ENCODE measurements at places on chromosomes 12 and 14. TPM values are rescaled to one million over a fixed set of nuclear protein-coding genes. Genes with fewer than 3 reads are reported as not detected.

The FAM186B gene
- 0.51 TPM for polyA plus RNA-seq

- DNase-seq: no peak
Observed at GRCh38 chr12:72141381-72141780, 130.8 kb upstream of the TRHDE start.

The PRKD1 gene
- 0.90 TPM for polyA plus RNA-seq

The WNT1 gene
- polyA plus RNA-seq: not detected

- DNase-seq: no peak
Observed at GRCh38 chr12:88805692-88806091, 225.4 kb upstream of the KITLG start.

- no peak for DNase-seq
Observed at GRCh38 chr12:72264548-72265175, 7.5 kb upstream of the TRHDE start.

Data from liver (tissue), 10 donors.